Right atrium auricular region (tissue), 2 donors: ENCODE measurements at places on chromosomes 6 and 20. TPM values are rescaled to one million over a fixed set of nuclear protein-coding genes. Genes with fewer than 3 reads are reported as not detected.

- no peak overlapping the region for H3K4me3 ChIP-seq
- peaks cover 18% of the 10 kb centered on the region for H3K36me3 ChIP-seq
- H3K4me1 ChIP-seq: no peaks in the 10 kb centered on the region
- DNase-seq: no peak
- no peak overlapping the region for H3K27ac ChIP-seq
Observed at GRCh38 chr6:87501809-87502572, 29.2 kb downstream of the SLC35A1 start.

DNA sequence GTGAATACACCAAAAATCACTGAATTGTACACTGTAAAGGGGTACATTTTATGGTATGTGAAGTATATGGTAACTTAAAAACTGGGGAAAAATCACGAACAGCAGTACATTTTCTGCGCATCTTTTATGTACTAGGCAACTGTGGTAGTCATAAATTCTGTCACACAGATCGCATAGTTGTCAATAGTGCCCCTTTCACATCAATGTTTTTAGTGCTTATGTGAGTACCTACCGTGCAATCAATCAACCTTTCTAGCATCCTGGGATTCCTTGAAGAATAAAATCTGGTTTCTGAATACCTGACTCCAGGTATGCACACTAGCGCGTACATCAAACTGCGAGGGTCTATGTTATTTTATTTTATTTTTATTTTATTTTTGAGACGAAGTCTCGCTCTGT lies 637 bp upstream of the RPF2 start:
- no peaks in the 10 kb centered on the region for H3K27me3 ChIP-seq
- peaks cover 11% of the 10 kb centered on the region for H3K36me3 ChIP-seq
- H3K4me3 ChIP-seq: peak overlapping the region; percentile 94
- H3K27ac ChIP-seq: peak overlapping the region; percentile 89
- no peaks in the 10 kb centered on the region for H3K4me1 ChIP-seq

DNA sequence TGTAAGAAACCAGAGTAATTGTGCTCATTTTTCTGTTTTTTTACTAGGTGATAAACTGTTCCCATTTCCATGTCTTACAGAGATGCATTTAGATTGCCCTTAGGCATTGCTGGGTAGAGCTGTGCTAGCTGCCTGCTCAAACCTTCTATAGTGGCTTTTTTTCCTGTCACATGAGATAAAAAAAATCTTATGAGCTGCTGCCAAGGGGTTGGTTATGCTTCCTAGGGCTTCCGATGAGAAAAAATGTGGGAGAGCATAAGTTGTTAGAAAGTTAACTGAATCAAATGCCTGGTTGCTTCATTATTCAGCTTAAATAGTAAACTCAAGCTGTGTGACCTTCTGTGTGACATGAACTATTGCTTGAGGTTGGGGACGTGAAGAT lies 50.0 kb upstream of the NOX3 start:
- peaks cover 12% of the 10 kb centered on the region for H3K4me1 ChIP-seq
- DNase-seq: no peak
- H3K36me3 ChIP-seq: no peaks in the 10 kb centered on the region

- no peaks in the 10 kb centered on the region for H3K27me3 ChIP-seq
- no peak for DNase-seq
- no peak overlapping the region for H3K4me3 ChIP-seq
- no peak overlapping the region for H3K27ac ChIP-seq
- no peaks in the 10 kb centered on the region for H3K36me3 ChIP-seq
Observed at GRCh38 chr6:12235341-12235740, 54.8 kb upstream of the EDN1 start.

DNA sequence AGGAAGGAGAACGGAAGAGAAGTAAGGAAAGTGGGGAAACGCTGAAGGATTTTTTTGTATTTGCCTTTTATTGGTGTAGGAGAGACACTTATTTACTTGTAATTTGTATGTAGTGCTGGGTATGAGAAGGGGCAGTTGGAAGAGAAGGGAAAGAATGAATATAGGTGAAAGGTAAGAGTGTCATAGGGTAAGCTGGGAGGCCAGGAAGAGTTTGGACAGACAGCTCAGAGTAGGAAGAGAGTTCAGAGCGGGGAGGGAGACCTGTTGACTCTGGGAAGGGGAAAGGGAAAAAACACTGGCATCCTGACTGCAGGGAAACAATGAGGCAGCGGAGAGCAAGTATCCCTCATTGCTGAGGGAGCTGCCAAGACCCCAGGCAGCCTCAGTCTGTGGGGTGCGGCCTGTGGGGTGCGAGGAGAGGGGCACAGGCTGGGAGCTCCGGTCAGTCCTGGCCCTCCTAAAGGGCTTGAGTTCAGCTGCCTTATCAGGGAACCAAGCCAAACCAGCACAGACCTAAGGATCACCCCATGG lies 3.1 kb downstream of the TRAF3IP2 start:
- H3K36me3 ChIP-seq: no peaks in the 10 kb centered on the region
- H3K4me1 ChIP-seq: no peaks in the 10 kb centered on the region
- peak overlapping the region; percentile 7 for H3K4me3 ChIP-seq
- H3K27me3 ChIP-seq: no peaks in the 10 kb centered on the region
- H3K27ac ChIP-seq: peak overlapping the region; percentile 99

- H3K36me3 ChIP-seq: no peaks in the 10 kb centered on the region
- H3K4me1 ChIP-seq: no peaks in the 10 kb centered on the region
- H3K27me3 ChIP-seq: no peaks in the 10 kb centered on the region
- H3K4me3 ChIP-seq: no peak overlapping the region
- no peak overlapping the region for H3K27ac ChIP-seq
Observed at GRCh38 chr6:42391441-42391840, 60.3 kb downstream of the TRERF1 start.

ZC2HC1B gene
- total RNA-seq: not detected

DNA sequence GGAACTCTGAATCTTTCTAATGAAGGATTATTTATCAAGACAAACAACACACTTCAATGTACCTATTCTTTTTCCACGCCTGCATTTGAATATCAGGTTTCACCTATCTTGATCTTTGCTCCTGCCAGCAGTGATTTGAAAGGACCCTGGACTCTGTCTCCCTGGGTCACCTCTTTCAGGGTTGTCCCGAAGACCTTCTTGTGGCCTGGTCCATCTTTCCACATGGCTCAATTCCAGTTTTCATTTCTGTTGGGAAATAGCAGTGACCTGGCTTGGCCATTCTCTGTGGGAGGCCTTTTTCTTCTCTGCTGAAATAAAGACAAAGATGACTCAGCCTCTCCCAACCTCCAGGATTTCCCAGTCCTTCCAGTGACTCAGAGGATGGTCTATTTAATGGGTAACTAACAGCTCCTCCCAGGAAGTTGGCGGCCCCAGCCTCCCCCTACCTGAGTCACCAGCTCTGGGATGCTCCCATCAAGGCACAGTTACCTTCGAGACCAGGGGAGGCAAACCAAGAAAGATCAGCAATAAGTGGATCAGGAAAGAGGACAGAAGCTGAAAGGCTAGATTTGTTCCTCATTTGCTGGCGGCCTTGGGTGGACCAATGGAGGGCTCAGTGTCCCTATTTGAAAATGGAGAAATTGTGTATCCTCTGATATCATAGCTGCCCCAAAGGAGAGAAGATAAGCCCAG lies 120.2 kb upstream of the RNF24 start:
- H3K4me3 ChIP-seq: no peak overlapping the region
- no peaks in the 10 kb centered on the region for H3K27me3 ChIP-seq
- no peaks in the 10 kb centered on the region for H3K4me1 ChIP-seq
- no peaks in the 10 kb centered on the region for H3K36me3 ChIP-seq
- no peak for DNase-seq
- H3K27ac ChIP-seq: no peak overlapping the region

TMEM170B gene
- total RNA-seq: 3.6 TPM

DNA sequence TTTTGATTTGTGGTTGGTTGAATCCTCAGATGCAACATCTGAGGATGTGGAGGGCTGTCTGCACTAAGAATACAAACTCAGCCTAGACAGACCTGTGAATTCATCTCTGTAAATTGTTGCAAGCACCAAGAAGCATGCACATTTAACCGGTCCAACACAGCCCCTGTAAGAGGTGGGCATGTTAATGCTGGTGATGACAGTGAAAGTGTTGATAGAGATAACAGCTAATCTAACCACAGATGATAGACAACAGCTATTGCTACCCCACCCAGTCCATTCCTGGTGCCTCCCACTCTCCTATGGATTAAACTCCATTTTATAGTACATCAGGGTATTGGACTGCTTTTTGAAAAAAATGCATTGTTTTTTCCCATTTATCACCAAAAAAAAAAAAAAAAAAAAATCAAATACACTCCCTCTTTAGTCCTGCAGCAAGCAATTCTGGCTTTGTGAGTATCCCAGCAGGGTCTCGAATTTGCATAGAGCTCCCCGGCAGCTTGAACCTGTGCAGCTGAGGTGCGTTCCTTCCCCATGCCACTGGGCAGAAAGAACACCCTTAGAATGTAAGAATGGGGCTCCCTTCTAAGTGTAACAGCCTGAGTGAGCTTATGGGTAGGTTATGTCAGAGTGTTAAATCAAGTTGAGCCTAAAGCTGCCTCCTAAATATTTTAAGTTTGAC lies 270.9 kb upstream of the JARID2 start:
- H3K4me1 ChIP-seq: no peaks in the 10 kb centered on the region
- no peak overlapping the region for H3K27ac ChIP-seq
- no peaks in the 10 kb centered on the region for H3K36me3 ChIP-seq
- H3K4me3 ChIP-seq: no peak overlapping the region
- H3K27me3 ChIP-seq: no peaks in the 10 kb centered on the region

DNA sequence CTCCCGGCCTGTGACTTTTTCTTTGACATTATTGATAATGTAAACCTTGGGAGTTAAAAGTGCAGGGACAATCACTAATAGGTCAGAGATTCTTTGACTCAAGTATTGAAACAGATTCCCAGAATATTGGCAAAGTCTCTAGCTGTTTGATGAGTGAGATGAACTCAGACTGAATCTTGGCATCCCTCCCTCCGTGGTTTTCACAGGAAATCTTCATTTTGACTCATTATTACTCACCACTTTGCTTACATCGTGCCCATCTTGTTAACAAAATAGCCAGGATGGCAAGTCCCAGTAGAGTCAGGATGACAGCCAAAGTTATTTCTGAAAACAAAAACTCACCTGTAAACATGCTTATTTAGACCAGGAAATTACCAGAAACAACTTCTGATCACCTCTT lies 2.0 kb downstream of the TSBP1 start:
- no peaks in the 10 kb centered on the region for H3K27me3 ChIP-seq
- no peaks in the 10 kb centered on the region for H3K36me3 ChIP-seq
- H3K4me1 ChIP-seq: no peaks in the 10 kb centered on the region
- H3K27ac ChIP-seq: no peak overlapping the region
- no peak for DNase-seq

PPIL6 gene
- 9.1 TPM for total RNA-seq

GRCh38 chr6:155188707-155189496 lies 74.9 kb upstream of the CLDN20 start:
- H3K4me3 ChIP-seq: no peak overlapping the region
- no peaks in the 10 kb centered on the region for H3K4me1 ChIP-seq
- no peaks in the 10 kb centered on the region for H3K27me3 ChIP-seq

DNA sequence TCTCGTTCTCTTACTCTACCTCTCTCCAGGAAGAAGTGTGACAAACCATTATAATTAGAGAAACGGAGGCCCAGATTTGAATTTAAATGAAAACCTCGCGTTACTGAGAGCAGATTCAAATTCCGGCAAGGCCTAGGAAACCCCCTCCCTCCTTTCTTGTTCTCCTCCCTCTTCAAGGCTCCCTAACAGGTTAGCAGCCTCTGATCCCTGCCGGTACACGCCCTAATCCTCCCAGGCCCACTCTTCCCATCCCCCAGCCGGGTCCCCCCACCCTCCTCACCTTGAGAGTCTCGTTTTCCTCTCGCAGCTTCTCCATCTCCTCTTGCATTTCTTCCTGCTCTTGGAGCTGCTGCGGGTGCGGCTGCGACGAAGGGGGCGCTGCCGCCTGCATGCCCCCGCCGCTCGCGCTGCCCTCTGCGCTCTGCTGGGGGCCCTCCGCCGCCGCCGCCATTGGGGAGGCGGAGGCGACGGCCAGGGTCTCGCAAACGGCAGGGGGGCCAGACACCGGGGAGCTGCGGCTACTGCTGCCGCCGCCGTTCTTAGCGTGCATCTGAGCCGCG lies 3.8 kb downstream of the MTCL3 start:
- H3K27me3 ChIP-seq: no peaks in the 10 kb centered on the region
- no peak for DNase-seq
- H3K36me3 ChIP-seq: no peaks in the 10 kb centered on the region
- H3K27ac ChIP-seq: no peak overlapping the region
- H3K4me1 ChIP-seq: no peaks in the 10 kb centered on the region

DNA sequence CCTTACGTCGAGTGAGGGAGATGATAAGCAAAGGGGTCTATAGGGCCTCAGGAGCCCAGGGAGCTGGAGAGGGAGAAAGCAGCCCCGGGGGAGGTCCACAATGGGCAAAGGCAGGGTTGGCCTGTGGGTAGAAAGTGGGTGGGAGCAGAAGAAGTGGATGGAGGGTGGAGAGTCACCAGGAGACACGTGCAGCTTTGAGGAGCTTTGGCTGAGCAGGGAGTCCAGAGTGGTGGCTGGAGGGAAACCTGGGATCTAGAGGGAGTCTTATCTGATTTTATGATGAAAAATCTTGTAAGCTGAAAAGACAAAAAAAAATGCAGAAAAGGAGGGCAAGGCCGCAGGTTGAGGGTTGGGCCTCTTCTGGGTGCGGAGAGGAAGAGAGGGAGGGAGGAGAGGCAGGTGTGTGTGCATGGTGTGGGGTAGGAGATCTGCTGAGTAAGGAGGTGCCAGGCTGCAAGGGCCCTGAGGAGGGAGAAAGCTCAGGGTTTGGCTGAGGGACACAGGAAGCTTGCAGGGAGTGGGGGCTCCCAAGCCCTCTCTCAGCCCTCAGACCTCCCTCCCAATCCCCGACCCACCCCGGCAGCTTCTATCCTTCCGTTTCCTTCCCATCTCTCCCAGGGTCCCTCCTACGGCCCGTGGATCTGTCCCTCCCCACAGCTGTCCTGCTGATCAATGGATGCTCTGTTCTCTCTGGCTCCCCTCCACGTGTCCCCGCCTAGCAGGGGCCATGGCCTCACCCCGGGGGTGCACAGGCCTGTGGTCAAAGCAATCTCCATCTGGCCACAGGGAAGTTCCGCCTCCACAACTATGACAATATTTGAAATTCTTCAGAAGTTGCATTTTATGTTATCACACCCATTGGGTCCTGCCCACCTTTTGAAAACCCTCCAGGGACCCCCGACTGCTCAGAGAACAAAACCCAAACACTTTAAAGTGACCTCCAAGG lies 17.1 kb upstream of the BPI start:
- H3K4me1 ChIP-seq: no peaks in the 10 kb centered on the region
- H3K27ac ChIP-seq: no peak overlapping the region
- no peak overlapping the region for H3K4me3 ChIP-seq

GRCh38 chr20:42067596-42067995 lies 449.4 kb upstream of the CHD6 start:
- DNase-seq: no peak
- no peak overlapping the region for H3K27ac ChIP-seq
- no peaks in the 10 kb centered on the region for H3K4me1 ChIP-seq
- no peaks in the 10 kb centered on the region for H3K27me3 ChIP-seq

DNA sequence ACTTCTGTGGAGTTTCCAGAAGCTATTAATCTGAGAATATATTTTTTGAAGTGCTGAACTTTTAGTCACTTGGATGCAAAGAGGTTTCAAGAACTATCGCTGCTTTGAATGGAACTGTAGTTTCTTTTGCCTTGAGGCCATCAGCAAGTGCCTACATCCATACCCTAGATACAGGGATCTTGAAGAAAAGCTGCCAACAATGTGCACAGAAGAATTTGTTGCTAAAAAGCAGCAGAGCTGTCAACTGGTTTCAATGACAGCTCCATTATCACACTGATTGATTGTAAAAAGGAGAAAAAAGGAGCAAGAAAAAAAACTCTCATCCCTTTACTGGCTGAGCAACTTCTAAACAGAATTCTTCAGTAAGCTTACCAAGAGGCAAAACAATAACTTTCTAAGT lies 251.0 kb upstream of the NRSN1 start:
- H3K27me3 ChIP-seq: no peaks in the 10 kb centered on the region
- H3K27ac ChIP-seq: no peak overlapping the region
- DNase-seq: no peak

- no peak for DNase-seq
- H3K4me1 ChIP-seq: peaks cover 4% of the 10 kb centered on the region
- no peak overlapping the region for H3K27ac ChIP-seq
- H3K4me3 ChIP-seq: no peak overlapping the region
- H3K36me3 ChIP-seq: no peaks in the 10 kb centered on the region
Observed at GRCh38 chr6:5335020-5335419, 73.7 kb downstream of the FARS2 start.

FAM50B gene
- total RNA-seq: 19.6 TPM
